ENCODE measurements at places on chromosomes 12 and 14.
A peak's percentile ranks its signal among the peaks of the same experiment; 100 is the strongest.

DNA sequence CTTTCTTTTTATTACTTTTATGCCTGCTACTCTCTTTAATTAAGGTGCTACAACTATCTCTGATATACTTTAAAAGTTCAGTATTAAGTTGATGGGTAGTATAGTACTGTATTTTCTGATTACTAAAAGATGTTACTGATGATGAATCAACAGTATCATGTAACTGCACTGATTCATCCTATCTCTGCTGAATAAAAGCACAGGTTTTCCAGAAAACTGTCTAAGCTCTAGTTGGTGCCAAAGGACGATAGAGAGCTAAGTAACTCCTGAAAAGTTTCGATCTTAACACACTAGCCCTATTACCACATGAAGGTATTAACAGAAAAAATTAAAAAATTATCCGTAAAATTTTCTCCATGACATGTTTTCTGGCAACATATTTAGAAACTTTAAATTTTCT is 2.1 kb downstream of the SCAF11 start:
- no peak for DNase-seq

DNA sequence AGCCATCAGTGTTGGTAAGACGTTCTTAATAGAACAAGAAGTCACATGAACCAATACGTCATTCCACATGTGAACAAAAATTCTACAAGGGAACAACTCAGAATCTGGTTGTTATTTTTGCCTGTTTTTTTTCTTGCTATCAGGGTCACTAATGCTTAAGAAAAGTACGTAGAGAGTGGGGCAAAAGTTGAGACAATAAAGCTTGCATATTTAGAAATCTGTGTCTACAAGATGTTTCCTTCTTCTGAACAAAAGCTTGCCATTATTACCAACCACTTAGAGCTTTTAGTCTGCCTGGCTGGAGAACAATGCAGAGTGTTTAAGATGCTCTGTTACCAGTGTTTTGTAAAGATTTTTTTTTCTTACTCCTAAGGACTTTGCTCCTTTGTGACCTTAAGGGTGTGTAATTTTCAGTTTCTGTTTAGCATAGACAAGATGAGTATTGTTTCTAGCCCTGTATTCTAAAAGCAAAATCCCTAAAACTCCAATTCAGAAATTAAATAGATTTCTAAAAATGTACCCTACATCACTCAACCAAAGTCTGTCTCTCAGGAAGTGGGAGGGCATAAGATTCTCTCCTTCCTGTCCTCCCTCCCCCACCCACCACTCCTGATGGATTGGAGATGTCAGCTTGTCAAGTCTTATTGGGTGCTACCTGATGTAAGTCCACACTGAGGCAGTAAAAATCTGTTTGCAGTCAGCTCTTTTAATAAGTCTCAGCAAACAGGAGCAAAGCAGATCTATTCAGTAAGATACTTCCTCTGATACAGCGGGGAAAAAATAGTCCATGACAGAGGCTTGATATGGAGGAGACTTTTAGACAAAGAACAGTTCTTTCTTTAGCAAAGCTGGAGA is 267.6 kb downstream of the GRIN2B start:
- DNase-seq: no peak

GRCh38 chr12:113633678-113634332 is 162.1 kb upstream of the LHX5 start:
- DNase-seq: no peak

- DNase-seq: no peak
Measured at GRCh38 chr12:107159384-107159900, 66.1 kb upstream of the CRY1 start.

DNA sequence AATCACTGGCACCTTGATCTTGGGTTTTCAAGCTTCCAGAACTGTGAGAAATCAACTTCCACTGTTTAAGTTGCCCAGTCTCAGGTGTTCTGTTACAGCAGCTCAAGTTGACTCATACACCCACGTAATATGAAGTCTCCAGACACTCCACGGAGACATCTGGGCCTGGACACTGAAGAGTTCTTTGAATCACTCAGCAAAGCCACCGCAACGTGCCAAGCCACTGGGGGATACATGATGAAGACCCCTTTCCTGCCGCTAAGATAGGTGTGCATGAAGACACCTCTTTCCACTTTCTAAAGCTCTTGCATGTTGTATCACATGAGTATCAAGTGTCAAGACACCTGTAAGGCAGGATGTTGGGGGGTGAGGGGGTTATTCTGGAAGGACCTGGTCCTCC is 311.7 kb upstream of the RTL1 start:
- DNase-seq: no peak

DNA sequence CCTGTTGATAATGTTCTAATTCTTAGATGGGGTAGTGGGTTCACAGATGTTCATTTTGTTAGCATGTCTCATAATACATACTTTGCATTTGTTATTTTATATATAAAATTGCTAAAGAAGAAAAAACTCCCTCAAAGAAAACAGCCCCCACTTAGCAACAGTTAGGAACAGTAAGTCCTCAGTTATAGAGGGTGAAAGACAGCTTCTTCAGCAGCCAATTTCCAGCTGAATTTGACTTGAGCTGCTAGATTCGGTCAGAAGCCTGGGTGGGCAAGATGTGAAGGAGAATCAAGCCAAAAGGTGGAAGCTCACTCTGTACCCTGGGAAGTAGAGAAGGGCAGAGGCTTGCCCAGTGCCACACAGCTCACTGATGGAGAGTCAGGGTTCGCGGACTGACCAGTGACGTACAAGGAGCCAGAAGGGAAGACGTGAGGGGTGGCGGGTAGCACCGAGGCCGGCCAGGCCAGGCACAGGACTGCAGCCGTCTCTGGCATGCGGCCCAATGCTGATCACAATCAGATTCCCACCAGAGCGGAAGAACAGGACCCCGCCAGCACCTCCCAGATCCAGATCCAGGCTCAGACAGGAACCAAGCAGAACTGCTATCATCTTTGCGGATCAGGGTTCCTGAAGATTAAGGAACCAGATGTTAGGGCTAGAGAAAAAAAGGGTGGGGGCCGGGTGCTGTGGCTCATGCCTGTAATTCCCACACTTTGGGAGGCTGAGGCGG is 30.4 kb upstream of the VWF start:
- DNase-seq: no peak

DNA sequence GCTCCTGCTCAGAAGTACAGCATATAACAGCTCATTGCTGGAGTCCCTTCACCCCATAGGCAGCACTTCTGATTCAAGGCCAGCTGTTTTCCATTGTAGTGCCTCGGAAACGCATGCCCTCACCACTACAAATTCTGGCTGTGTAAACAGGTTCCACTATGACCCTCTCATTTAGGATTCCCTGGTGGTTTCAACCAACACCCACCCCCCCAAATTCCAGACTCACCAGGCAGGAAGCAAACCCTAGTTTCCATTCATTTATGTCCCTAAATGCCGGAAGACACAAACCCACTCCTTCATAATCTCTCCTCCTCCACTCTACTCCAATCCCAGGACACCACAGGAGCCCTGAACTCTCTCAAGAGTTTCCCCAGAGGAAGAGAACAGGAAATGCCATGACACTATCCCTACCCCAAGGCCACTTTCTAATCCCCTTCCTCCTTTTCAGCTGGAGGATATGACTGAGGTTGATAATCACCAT is 75.9 kb upstream of the TMPO start:
- DNase-seq: no peak

DNA sequence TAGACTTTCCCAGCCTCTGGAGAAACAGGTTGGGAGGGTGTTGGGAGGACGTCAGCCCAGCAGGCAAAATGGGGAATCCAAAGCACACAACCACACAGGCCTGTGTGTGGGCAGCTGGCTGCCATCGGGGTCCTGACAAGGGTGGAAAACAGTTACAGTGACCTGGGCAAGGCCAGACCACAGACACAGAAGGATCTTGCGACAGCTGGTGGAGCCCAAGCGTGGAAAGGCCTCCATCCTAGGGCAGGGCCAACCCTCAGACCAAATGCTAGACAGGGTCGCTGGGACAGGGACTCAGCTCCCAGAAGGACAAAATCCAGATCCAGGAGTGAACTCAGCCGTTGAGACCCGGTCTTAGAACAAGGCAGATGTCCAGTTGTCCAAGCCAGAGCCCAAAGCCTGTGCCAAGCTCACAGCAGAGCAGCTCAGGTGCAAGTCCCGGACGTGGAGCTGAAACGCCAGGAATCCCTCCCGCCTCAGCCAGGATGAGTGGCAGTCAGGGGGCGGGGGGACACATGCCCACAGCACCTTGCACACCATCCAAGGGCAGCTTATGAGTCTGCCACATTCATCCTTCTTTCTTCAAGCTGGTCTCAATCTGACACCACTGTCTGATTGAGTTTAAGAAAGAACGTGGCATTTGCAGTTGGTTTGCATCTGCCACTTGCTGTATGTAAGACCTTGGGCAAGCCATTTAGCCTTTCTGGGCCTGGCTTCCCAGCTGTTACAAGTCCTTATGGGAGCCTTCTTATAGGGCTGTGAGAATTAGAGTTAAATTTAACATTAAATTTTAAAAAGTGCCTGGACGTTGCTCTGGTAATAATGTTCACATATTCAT is 37.6 kb downstream of the DEGS2 start:
- no peak for DNase-seq

- DNase-seq: no peak
Measured at GRCh38 chr12:11150832-11151231, 16.4 kb upstream of the TAS2R30 start.

GRCh38 chr14:101222362-101223070 is 319.0 kb upstream of the RTL1 start:
- no peak for DNase-seq

DNA sequence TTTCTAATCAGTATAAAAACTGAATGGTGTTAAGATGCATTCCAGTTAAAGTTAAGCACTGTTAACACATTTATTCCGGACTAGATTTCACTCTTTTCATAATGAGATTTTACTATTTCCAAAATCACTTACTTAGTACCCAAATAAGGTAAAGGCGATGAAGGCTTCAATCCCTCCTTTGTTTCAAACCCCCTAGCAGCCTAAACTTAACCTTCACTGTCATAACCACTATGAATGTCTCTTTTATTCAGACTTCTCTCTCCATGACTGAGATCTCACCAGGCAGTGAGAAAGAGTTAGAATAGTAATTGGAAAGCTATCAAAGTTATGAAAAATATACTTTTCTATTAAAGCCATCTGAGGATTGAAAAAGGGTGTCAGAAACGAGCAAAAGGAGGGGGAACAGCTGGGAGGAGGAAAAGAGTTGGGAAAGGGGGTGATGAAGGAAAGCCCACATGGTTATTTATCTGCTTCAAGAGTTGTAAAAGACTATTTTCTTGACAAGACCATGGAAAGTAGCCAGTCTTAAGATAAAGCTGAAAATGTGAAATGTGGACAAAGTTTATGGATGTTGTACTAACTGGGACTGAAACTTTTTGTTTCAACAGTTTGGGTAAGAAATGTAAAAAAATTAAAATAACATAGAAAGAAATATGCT is 11.7 kb downstream of the EPS8 start:
- no peak for DNase-seq

- DNase-seq: no peak
Measured at GRCh38 chr12:114750917-114751316, 66.9 kb upstream of the TBX3 start.

DNA sequence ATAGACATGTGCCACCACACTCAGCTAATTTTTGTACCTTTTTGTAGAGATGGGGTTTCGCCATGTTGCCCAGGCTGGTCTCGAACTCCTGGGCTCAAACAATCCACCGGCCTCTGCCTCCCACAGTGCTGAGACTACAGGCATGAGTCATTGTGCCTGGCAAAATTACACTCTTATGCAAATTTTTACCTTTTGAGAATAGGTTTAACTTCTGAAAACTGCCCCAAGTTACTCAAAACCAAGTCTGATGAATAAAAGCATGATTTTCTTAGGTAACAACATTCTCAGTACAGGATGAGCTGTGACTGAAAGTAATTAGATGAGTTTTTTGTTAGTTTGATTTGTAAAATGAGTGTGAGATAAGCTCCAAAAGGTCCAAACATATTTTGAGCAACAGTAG is 166.0 kb downstream of the RPS29 start:
- no peak for DNase-seq

DNA sequence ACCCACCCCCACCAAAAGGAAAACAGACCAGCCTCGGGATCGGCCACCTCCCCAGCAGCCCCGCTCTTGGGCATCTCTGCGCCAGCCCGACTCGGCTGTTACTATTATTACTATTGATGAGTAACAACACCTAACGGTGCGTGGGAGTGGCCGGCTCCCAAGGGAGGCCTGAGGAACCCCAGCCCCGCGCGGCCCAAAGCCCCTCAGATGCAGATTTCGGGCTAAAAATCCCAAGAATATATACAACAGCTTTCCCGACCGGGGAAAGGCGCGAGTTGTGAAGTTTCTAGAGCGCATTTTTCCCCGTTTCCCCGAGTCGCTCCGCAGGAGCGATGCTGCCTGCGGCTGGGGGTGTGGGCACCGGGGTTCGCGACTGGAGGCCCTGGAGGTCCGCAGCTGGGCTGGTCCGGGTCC is 565 bp downstream of the NT5DC3 start:
- DNase-seq: no peak

DNA sequence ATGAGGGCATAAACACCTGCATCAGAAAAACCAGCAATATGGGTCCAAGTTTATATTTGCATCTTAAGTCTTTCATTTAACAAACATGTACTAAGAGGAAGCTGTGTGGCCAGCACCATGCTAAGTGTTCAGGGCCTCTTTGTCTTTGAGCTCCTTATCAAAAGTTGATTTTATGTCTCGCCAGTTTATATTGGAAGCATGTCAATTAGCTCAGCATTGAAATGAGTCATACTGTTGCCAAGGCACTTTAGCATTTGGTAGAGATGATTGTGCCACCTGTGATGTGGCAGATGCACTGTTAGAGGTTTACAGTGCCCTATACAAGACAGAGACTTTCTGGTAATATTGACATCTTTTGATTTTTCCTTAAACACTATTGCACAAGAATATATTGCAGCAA is 68.5 kb downstream of the BHLHE41 start:
- DNase-seq: no peak

DNA sequence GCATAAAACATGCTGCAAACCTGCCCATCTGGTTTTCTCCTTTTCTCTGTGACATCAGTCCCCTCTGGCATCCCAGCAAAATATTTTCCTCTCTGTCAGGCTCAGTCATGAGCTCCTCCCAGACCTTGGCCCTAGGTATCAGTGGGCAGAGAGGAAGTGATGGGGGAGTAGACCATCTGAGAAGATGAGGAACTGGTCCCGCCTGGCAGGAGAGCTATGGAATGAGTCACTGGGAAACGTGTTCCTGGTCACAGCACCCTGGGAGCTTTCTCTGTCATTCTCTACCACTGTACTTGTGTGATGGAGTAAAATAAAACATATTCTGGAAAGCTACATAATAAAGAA is 5.0 kb upstream of the SRSF9 start:
- no peak for DNase-seq

GRCh38 chr12:113019025-113019424 is 37.5 kb upstream of the DTX1 start:
- DNase-seq: no peak

GRCh38 chr14:59727073-59727661 is 143.4 kb downstream of the RTN1 start:
- no peak for DNase-seq

- DNase-seq: no peak
Measured at GRCh38 chr14:64196814-64197411, 97.3 kb downstream of the ESR2 start.

DNA sequence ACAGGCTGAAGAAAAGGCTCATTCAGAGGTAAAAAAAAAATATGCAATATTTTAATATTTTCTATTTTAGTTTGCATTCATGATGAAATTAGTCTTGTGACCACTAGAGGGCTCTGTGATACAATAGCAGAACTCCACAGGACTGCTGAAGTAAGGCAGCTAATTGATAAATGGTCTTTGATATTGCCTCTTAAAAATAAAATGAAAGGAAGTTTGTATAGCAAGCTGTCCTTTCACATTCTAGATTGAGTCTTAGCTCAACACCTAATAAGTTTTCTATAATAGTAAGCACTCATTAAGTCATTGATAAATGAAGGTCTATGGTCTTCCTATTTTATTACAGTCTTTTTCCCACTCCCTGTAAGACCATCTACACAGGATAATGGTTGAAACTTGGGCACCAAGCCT is 315.7 kb downstream of the NAV3 start:
- DNase-seq: peak; percentile 49
